Lung (tissue), 17 donors: ENCODE measurements at places on chromosomes 2 and 18. TPM values are rescaled to one million over a fixed set of nuclear protein-coding genes. Genes with fewer than 3 reads are reported as not detected.

USP37 gene
- polyA plus RNA-seq: 2.7 TPM

SERPINB11 gene
- 0.45 TPM for polyA plus RNA-seq

CRYGD gene
- polyA plus RNA-seq: not detected

ALPP gene
- 7.4 TPM for polyA plus RNA-seq

TTC27 gene
- polyA plus RNA-seq: 5.2 TPM

DNA sequence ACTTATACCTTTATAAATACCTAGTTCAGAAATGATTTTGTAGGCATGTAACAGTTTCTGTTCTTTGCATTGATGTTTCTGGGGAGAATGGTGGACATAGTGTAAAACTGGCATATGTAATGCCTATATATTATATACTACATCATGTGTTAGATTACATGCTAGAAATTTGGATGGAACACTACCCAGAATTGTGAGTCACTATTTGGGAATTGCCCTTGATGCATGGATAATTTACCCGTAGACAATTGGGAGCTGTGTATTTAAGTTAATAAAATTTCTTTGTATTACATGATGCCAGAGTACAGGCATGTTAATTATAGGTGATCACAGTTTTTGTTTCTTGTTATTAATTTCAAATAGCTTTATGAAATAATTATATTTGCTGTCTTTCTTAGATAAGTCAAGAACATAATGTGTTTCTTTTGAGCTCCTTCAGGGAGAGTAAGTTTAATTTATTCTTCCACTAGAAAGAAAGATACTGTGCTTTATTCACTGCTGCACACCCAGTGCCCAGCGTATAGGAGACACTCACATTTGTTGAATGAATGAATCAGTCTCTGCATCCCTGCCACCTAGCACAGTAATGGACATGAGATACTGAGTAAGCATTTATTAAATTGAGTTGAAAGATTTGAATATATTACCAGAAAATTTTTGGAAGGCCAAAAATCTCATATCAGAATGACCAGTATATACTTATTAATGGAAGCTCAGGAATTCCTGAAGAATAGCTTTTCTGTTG is 16.9 kb downstream of the ACSL3 start:
- DNase-seq: no peak
- no peaks in the 10 kb centered on the region for H3K4me1 ChIP-seq
- no peaks in the 10 kb centered on the region for H3K36me3 ChIP-seq
- no peak overlapping the region for H3K27ac ChIP-seq

GRCh38 chr2:172985139-172985892 is 90.3 kb upstream of the MAP3K20 start:
- H3K27ac ChIP-seq: no peak overlapping the region
- H3K4me3 ChIP-seq: no peak overlapping the region
- no peak for DNase-seq
- H3K36me3 ChIP-seq: no peaks in the 10 kb centered on the region
- H3K4me1 ChIP-seq: no peaks in the 10 kb centered on the region
- H3K27me3 ChIP-seq: no peaks in the 10 kb centered on the region

- H3K27ac ChIP-seq: no peak overlapping the region
- peaks cover 49% of the 10 kb centered on the region for H3K36me3 ChIP-seq
- no peaks in the 10 kb centered on the region for H3K4me1 ChIP-seq
- DNase-seq: no peak
Observed at GRCh38 chr2:86499326-86499725, 58.2 kb downstream of the KDM3A start.

DNA sequence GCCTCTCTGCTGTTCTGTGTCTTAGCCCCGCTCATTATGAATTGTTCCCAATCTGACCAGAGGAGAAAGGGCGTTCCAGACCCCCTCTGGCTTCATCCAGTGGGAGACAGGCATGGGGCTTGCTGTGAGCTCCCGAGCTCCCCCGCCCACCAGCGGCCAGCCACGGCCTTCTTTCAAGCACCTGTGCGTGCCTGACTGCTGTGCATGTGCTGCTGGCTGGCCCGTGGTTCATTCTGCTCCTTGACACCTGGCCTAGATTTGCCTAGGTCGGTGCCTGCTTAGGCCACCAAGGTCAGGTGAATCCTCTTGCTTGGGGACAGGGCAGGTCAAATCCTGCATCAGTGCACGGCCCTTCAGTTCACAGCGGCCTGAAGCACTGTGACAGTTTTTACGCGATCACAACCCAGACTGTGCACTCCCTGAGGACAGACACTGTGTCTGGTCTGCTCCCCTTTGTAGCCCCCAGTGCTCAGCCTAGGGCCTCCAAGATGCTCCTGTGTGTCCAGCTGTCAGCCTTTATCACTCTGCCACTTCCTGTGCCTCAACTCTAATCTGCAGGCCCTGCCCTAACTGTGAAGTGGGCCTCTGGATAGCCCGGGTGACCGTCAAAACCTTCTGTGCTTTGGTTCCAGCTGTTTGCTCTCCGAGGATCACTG is 3.6 kb upstream of the LPIN1 start:
- no peak overlapping the region for H3K4me3 ChIP-seq
- no peaks in the 10 kb centered on the region for H3K27me3 ChIP-seq
- no peak overlapping the region for H3K27ac ChIP-seq
- no peaks in the 10 kb centered on the region for H3K36me3 ChIP-seq
- DNase-seq: no peak

DNA sequence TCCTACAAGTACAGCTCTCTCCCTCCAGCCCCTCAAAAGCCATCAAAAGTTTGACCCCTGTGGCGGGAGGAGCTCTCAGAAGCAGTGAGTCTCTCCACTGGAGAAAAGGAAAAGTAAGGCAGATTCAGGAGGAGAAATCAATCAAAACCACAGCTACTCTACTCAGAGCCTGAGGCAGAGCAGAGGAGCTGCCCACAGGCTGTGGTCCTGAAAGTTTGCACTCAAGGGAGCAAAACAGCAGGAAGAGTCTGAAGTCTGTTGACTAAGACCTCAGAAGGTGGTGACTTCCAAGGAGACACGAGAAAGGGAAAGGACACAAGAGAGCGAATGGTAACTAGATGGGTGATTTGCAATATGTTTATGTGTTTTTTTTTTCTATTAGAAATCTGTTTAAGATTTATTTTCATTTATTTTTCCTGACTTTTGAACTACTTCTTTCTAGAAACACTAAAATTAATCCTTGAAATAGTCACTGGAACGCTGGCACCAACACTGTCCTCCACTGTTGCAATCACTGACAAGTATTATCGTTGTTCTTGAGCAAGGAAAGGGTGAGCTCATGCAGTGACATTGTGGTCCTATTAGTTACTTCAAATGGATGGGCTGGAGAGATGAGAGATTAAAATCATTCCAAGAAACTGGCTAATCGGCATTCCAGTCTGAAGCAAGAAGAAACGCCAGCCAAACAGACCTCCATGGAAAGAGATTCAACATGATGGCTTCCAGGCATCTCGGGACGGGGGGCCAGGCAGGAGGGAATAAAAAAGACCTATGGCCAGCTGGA is 35.8 kb downstream of the PID1 start:
- H3K36me3 ChIP-seq: no peaks in the 10 kb centered on the region
- no peak overlapping the region for H3K4me3 ChIP-seq
- H3K27ac ChIP-seq: no peak overlapping the region

- no peaks in the 10 kb centered on the region for H3K36me3 ChIP-seq
- DNase-seq: no peak
- no peak overlapping the region for H3K4me3 ChIP-seq
- no peak overlapping the region for H3K27ac ChIP-seq
- H3K27me3 ChIP-seq: no peaks in the 10 kb centered on the region
Observed at GRCh38 chr2:68356599-68357239, 8.4 kb upstream of the PLEK start.
